Right lung (tissue), 10 donors: ENCODE measurements at places on chromosomes 12 and 14. TPM values are rescaled to one million over a fixed set of nuclear protein-coding genes. Genes with fewer than 3 reads are reported as not detected.

B4GALNT1 gene
- 1.7 TPM for polyA plus RNA-seq

- no peak for DNase-seq
Measured at GRCh38 chr12:104602406-104602805, 145.7 kb downstream of the CHST11 start.

DNA sequence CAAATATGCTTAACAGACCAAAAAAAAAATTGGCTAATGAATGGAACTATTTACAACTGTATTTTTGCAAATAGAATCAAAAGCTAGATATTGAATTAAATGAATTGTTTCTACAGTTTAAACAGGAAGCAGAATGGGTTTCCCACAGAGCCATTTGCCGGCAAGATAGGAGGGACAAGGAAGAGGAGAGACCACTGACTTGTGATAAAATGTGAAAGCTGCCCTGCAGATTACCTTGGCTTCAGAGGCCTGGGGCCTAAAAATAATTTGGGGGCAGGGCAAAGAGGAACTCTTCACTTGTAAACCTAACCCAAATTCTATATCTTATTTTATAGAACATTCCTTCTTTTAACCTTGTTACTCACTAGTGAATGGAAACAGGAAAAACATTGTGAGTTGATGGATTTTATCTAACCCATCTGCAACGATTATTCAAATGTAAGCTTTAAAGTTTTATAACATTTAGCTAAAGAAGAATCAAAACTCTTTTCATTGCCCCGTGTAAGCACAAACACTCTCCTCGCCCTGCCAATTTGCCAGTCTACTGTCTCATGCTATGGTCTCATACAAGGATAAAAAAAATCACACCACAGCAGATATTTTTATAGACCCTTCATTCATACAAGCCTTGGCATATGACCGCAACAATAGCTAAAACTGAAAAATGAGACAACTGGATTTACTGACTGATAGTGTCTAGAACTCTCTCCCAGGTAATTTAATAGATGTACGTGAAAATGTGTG, 49.5 kb upstream of the MDM1 start:
- DNase-seq = no peak

DNA sequence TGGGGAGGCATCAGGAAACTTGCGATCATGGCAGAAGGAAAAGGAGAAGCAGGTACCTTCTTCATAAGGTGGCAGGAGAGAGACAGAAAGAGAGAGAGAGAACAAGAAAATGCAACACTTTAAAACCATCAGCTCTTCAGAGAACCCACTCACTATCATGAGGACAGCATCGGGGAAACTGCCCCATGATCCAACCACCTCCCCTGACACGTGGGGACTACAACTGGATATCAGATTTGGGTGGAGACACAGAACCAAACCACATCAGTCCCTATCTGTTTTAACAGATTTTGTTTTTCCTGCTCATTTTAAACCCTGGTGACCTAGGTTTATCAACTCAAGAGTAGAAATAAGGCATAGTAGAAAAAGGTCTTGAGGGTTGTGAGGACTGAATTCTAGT, 210.1 kb upstream of the PLXNC1 start:
- no peak for DNase-seq

- no peak for DNase-seq
Measured at GRCh38 chr12:15163030-15163976, 57.9 kb downstream of the RERG start.

DNA sequence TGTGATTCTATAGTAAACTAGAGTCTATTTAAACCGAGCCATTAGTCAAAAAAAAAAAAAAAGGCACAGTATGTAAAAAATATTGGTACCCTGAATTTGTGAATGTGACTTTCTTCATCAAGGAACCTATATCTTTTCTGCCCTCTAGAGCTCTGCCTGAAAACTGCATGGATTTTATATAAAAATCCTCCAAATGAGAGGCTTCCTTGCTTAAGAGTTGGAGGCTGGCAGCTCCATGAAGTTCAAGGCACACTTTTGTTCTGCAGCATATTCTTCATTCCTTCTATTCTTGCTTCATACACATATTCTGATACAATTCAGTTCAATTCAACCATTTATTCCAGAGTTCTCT, 23.1 kb upstream of the NKX2-8 start:
- no peak for DNase-seq

GRCh38 chr14:72751276-72752033, 142.4 kb downstream of the DPF3 start:
- no peak for DNase-seq
